ENCODE measurements at places on chromosomes 5 and 9.

- DNase-seq = peak; percentile 80
These were observed 107.7 kb downstream of the TENT4A start for GRCh38 chr5:6820851-6821479.

DNA sequence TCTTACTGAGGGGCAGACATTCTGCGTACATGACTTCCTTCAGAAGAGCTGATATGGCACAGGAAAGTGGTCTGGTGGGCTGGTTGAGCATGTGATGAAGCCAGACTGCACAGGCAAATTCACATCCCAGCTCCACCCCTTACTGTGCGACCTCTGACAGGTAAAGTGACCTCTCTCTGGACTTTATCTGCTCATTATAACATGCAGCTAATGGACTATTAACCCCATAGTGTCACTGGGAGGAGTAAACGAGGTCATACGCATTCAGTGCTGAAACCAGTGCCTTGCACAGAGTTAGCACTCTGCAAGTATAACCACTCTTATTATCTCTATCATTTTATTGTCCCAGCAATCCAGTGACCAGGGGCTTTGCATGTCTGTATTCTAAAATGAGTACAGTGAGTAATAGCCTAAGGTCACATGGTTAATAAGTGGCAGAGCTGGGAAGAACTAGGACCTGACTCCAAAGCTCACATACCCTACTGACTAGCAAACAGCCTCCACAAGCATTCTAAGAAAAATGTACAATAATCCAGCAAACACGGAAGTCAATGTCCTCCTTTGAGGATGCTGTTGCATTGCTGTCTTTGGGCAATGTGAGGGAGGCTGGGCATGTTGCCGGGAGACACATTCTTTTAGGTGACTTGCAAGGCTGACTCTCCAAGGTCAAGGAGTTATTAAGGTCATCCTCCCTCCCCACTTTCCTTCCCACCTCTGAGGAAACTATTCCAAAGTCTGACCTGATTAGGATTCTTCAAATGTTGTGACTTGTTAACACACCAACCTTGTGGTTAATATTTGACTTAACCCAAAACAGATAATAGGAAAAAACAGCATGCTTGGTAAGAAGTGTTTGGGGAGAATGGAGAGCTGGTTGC is 19.0 kb downstream of the GLRX start:
- no peak for DNase-seq

DNA sequence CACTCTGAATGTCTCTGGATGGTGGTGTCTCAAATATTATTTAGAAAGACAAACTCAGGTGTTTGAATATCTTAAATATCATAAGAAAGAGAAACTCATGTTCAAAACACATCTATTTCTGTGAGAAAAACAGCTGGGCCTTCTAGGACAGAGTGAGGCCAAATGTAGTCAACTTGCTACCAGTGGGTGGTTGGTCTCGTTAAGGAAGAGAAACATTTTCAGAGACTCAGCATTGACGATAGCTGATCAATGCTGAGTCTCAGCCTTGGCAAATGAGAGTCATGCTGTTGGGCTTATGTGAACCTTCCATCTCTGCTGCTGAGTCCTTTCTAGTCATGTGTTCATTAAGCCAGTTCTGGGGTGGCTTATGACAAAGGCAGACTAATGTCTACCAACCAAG is 418.0 kb downstream of the CETN3 start:
- no peak for DNase-seq

- DNase-seq = no peak
These were observed 117.3 kb upstream of the PPP2R2B start for GRCh38 chr5:146995878-146996277.

- no peak for DNase-seq
These were observed 415.8 kb downstream of the ACTL7B start for GRCh38 chr9:108439947-108440346.

- DNase-seq = no peak
These were observed 81.7 kb downstream of the KCNT1 start for GRCh38 chr9:135783540-135784245.

GRCh38 chr5:176490301-176490700 is 42.1 kb downstream of the FAF2 start:
- no peak for DNase-seq

- no peak for DNase-seq
These were observed 50.9 kb downstream of the SVEP1 start for GRCh38 chr9:110528645-110529044.

DNA sequence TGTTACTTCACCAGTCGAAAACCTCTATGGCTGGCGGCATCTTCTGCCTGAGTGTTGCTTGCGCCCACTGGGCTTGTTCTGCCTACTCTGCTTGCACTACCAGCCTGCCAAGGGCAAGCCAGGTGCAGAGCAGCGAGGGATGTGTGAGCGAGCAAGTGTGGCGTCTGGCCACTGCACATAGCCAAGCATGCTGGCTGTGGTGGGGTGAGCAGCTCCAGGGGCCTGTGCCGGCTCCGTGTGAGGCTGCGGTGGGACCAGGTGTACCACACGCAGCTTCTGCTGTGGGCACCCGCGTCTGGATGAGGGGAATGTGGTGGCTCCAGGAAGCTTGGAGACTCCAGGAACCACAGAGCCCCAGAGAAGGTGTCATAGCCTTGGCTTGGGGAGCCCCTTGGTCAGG is 51.4 kb downstream of the GTF3C4 start:
- DNase-seq = no peak
